ENCODE measurements at places on chromosomes 1 and 21. TPM values are rescaled to one million over a fixed set of nuclear protein-coding genes. Genes with fewer than 3 reads are reported as not detected.

The TTC13 gene
- 13.1 TPM for total RNA-seq

The FOXD3 gene
- not detected for total RNA-seq

The PODN gene
- total RNA-seq = 0.23 TPM

The OR2T2 gene
- not detected for total RNA-seq

The TAGLN2 gene
- total RNA-seq = 338 TPM

The KRTAP12-3 gene
- not detected for total RNA-seq

The MATN1 gene
- total RNA-seq = 2.3 TPM

The CHI3L1 gene
- not detected for total RNA-seq

The PRR9 gene
- total RNA-seq = not detected

DNA sequence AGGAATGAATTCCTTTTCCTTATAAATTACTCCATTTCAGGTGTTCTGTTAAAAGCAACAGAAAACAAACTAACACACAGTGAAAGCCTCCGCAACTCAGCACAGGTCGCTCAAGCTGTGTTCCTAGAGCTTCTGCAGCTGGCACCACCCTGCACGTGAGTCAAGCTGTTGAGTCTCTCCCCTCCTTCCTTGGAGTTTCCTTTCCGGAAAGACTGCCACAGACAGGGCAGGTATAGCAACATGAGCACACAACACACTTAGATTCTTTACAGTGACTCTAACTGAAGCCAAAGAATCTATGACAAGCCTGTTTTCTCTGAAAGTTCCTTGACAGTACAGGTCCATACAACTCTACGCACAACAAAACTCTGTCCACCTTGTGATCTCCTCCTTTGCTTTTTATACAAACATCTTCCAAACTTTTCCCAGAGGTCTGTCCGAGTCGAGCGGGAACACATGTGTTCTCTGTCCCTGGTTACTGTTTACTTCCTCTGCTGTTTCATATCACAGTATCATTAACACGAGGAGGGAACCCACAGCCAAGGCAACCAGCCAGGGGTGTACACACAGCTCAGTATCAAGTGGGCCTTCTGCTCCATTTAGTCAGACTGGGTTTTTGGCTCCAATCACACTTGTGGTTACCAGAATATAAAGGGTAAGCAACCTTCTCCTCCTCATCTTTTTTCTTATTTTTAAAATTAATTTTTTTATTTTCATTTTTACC, 38.7 kb upstream of the DESI2 start:
- no peak for DNase-seq

DNA sequence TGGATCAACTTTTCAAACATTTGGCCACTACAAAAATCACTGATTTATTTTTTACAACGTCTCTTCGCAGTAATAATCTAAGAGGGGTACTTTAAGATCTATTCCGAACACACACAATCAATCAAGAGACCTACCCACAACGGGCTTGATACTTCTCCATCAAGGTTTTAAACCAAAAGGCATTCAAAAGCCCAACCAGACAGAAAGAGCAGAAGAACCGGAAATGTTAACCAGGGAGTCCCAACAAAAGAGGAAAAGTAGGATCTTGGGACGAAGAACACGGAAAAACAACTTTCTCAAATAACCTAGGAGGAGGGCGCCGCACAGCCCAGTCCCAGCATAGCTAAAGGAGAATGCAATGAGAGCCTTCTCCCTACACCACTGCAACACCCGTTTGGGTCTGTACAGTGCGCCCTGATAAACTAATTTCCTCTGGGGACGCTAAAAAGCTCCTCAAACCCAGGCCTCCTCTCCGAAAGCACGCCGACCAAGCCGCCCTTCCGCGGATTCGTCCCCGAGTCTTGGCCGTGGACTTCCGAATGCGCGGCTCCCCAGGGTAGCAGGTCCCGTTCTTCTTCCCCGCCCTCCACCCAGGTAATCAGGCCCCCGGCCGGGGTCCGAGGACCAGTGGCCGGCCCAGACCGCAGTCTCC, 623 bp downstream of the RPL22 start:
- DNase-seq = peak; percentile 26

GRCh38 chr1:155124503-155125463, 2.9 kb upstream of the EFNA1 start:
- DNase-seq = no peak

- DNase-seq = no peak
Measured at GRCh38 chr1:26571381-26571780, 41.8 kb downstream of the RPS6KA1 start.

DNA sequence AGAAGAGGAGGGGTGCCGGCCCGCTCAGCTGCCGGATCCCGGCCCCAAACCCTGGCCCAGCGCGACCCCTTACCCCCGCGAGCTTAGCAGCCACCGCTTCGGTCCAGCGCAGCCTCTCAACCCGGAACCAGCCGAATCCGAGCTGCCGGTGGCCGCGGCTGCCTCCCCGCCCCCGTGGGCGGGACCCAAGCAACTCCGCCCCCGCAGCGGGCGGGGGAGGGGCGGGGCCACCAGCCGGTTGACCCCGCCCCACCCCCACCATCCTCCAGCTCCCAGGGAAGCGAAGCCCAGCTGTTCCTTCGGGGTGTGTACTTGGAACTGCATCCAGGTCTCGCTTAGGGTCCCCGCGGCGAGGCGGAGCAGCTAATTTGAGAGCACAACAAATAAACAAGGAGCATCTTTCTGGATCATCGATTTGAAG, at the start of gene TRIM62:
Gene TRIM62 (minus strand): TSS at position 123 of the 421 bp plus-strand sequence. CDS start 611 bp downstream, outside the sequence.
- DNase-seq = peak; percentile 73

DNA sequence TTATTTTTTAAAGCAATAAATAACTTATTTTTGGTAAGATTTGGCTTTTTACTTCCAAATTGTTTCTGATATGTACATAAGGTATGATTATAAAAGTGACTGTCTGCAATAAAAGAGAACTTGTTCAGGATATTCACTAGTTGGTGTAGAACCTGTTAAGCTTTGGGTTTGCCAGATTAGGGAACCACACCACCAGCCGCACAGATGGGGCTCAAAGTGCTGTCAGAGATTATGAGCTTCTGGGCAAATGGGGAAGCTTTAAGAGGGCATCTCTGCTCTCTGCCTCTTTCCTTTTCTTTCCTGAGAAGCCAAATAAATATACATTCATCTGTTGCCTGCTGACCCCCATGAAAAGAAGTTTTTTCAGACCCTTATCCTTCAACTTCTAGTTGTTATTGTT, 25.4 kb downstream of the IVNS1ABP start:
- DNase-seq = no peak

DNA sequence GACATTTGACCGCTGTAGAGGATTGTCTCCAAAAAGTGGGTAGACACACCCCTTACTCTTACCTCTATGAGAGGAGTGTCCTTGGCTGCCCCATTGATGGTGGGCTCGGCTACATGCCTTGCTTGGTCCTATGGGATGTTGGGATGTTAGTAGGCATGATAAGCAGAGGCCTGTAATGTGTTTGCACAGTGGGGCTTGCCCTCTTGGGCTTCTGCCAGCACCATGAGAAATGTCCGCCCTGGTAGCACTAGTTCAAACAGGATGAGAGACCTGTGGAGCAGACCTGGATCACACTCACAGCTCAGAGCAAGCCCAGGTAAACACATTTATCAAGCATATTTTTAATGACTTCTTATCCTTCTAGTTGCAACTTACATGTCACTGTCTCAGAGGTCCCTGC, 54.2 kb downstream of the SH3GLB1 start:
- DNase-seq = no peak

- DNase-seq = no peak
Measured at GRCh38 chr1:208928349-208929010, 655.0 kb upstream of the CAMK1G start.

GRCh38 chr1:34441259-34442069, 264.8 kb downstream of the C1orf94 start:
- DNase-seq = no peak

DNA sequence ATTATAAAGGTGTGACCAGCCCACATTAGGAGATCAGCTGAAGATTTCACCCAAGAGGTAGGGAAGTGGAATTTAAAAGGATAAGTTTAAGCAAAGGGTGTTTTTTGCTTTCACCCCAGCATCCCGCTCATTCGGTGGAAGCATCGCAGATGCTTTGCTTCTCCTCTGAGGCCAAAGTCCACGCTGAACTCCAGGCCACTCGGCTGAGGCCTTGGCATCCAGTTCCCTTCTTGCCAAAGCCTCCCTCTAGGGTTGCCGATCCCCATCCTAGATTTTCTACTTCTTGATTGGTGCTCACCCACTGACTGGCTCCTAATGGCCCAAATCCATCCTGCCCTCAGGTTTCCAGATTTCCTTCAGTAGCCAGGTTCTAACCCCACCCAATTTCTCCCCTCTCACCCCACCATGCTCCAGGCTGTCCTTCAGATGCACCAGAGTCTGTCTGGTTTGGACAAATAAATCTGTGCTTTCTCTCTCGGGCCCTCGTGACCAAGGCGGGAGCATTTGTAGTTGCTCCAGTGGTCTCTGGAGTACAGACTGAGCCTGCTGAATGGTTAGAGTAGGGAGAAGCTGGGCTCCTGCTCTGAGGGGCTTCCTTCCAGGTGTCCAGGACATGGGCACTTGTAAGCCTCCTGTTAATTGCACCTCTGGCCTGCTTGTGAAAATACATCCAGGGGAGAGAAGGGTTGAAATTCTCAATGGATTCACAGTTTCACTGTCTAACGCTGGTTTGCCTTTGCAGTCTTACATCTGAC, 193.2 kb downstream of the C1orf94 start:
- DNase-seq = no peak

DNA sequence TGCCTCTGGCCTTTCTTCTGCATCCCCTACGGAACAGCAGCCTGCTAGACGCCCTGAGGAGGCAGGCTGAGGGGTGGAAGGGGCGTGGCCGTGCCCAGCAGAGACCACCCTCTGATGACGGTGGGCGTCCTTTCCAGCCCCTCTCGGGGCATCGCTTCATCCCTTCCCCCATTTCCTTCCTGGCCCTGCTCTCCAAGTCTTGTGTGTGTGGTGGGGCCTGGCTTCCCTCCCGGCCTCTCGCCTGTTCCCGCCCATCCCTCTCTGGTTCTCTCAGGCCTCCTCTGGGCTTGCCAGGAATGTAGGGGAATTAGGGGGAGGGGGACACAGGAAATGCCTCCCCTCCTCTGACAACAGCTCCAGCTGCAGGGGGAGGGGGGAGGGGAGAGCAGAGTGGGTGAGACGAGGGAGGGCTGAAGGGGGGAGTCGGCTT, 51.1 kb downstream of the SKI start:
- DNase-seq = no peak

DNA sequence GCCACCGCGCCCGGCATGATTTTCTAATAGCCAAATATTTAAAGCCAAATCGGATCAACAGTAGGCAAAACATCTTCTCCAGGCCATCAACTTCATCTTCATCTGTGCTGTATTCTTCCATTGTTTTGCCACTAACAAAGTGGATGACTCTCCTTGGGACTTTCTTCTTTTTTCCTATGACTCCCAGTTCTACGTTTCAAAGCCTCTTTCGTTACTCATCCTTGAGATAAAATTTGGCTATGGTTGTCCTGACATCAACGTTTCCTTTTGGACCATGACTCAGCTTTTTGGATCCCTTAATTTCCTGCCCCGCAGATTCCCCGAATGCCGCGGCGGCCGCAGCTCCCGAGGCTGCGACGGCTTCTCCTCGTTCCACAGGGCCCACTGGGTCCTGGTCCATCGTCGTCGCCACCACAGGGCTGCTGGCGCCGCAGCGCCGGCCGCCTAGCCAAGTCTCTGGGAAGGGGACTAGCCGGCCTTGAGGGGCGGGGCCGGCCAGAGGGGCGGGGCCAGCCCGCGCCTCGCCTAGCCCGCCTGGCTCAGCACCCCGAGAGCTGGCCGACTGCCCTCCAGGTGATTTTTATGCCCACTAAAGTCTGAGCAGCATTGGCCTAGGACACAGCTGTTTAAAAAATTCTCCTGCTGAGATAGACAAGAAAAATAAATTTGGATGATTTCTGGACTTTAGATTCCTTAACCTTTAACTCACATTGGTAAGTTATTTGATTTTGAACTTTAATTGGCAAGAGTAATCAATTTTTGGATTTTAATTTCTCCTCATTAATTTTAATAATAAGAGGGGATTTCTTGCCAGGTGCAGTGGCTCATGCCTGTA, 93.9 kb downstream of the ADCY10 start:
- no peak for DNase-seq

GRCh38 chr1:156781585-156782186, 14.4 kb downstream of the PRCC start:
- DNase-seq = no peak

- DNase-seq = no peak
Measured at GRCh38 chr1:51284487-51284954, 45.8 kb downstream of the TTC39A start.

- DNase-seq = no peak
Measured at GRCh38 chr1:113041569-113042284, 31.3 kb upstream of the LRIG2 start.

GRCh38 chr21:42453986-42454570, 41.9 kb downstream of the RSPH1 start:
- no peak for DNase-seq

GRCh38 chr21:14862794-14863720, 201.7 kb downstream of the NRIP1 start:
- no peak for DNase-seq

DNA sequence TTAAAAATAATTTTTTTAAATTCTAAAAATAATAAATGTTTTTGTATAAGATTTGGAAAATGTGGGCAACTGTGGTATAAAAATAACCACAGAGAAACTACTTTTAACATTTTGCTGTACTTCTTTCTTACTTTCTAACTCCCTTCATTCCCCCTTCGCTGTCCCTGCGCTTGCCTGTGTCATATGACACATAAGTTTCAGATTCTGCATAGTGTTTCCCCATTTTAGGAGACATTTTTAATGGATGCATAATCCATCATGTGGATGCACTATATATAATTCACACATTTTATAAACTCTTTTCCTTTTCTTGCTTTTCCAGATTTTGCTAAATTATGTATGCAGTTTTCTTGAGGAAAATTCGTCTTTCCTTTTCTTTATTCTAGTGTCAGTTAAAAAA, 16.3 kb downstream of the ATG4C start:
- DNase-seq = no peak

- no peak for DNase-seq
Measured at GRCh38 chr1:78339490-78339889, 151.3 kb upstream of the PTGFR start.

- no peak for DNase-seq
Measured at GRCh38 chr1:8194481-8195227, 123.3 kb upstream of the SLC45A1 start.

DNA sequence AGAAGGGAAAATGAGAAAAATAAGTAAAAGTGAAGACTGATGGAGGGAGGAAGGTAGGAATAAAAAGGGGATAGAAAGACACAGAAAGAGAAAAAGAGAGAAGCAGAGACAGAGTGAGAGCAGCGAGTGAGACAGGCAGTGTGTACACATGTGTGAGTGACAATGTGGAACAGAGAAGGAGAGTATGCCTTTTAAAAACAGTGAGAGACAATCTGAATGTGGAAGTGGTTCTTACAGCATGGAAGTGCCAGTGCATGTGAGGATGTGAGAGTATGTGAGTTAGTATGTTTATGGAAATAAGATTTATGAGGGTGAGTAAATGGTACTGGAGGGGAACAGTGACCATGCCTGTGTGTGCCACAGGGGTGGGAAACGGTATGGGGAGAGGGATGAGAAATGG, 1.2 kb downstream of the NEGR1 start:
- no peak for DNase-seq

- DNase-seq = no peak
Measured at GRCh38 chr1:206538086-206538770, 30.9 kb downstream of the RASSF5 start.

DNA sequence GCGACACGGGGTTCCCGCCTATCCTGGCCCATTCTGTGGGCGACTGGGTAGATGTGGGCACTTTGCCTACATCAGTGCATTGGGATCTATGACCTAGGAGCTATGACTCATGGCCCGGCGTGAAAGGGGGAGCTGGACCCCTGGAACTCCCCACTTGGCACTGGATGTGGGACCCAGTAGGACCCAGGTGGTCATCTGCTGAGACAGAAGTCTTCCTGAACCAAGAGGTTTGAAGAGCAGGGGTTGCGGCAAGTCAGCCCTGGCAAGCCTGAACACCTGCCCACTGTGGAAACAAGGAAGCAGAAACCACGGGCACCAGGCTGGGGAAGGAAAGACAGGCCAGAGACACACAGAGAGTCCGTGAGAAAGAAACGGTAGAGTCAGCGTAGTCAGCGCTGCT, 656.7 kb downstream of the AJAP1 start:
- no peak for DNase-seq

All from activated T-cell treated with anti-CD3 and anti-CD28 coated beads, Interleukin-2, amount 50 U/mL, for 4 hours (primary cell).